ENCODE measurements at places on chromosomes 3 and 15.
A peak's percentile ranks its signal among the peaks of the same experiment; 100 is the strongest.

DNA sequence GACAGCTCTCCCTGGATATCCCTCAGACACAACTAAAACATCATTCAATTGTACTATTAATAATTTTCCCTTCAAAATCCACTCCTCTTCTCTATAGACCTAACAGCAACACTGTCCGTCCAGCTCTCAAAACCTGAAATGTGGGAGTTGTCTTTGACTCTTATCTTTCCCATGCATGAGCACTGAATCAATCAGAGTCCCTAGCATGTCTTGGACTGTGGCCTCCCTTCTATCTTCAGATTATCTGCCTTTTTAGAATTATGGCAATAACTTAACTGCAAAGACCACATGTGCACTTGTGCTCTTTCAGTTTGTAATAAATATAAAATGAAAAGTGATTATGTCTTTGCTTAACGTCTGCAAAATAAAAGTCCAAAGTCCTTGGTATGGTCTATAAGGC, 107.0 kb downstream of the UBE3A start:
- H3K4me3 ChIP-seq = no peak overlapping the region
- no peaks in the 10 kb centered on the region for H3K27me3 ChIP-seq
- no peak overlapping the region for H3K27ac ChIP-seq
- peaks cover 26% of the 10 kb centered on the region for H3K36me3 ChIP-seq
- H3K4me1 ChIP-seq = no peaks in the 10 kb centered on the region

DNA sequence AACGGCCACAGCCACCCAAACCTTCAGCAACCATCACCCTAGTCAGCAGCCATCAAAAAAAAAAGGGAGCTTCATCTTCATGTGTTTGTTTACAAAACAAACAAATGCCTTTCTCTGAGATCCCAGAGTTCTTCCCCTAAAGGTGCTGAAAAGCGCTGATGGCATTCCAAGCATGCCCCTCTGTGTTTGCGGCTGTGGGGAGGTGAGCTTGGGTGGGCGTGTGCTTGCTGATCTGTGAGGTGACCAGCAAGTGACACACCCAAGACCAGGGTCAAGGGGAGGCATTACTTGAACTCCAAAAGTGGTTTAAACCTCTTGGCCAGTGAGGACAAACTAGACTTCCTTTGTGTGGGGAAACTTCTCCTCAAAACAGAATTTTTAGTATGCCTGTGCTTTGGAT, 81.5 kb downstream of the DHX36 start:
- H3K4me1 ChIP-seq = no peaks in the 10 kb centered on the region
- no peak for DNase-seq
- H3K27ac ChIP-seq = peak overlapping the region; percentile 61
- H3K4me3 ChIP-seq = no peak overlapping the region
- H3K27me3 ChIP-seq = no peaks in the 10 kb centered on the region

DNA sequence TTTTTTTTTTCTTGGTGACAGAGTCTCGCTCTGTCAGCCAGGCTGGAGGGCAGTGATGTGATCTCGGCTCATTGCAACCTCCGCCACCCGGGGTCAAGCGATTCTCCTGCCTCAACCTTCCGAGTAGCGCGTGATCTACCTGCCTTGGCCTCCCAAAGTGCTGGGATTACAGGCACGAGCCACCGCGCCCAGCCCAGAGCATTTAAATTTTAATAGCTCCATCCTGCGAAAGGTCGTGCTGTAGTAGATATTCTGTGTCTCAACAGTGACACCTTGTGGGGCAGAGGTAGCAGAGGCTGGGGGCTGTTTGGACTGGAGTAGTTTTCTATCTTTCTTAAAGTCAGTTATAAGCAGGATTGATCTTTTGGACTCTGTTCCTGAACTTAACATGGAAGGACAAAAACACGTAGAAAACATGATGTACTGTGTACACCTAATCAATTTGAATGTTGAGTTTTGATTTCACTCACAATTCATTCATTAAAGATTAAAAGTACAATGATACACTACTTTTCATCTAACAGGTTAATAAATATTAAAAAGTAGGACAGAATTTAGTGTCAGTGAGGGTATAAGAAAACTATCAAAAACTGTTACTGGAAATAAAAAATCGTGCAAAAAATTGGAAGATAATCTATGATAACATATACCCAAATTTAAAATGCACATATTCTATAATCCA, 11.0 kb upstream of the PDCD6IP start:
- H3K4me3 ChIP-seq = peak overlapping the region; percentile 44
- H3K4me1 ChIP-seq = peaks cover 6% of the 10 kb centered on the region
- H3K27me3 ChIP-seq = no peaks in the 10 kb centered on the region

- H3K36me3 ChIP-seq = no peaks in the 10 kb centered on the region
- H3K27ac ChIP-seq = no peak overlapping the region
- no peak for DNase-seq
- no peak overlapping the region for H3K4me3 ChIP-seq
- H3K27me3 ChIP-seq = no peaks in the 10 kb centered on the region
These were observed 378.6 kb downstream of the VPS13C start for GRCh38 chr15:61681676-61682075.

GRCh38 chr15:79978655-79979514, 7.9 kb upstream of the BCL2A1 start:
- no peaks in the 10 kb centered on the region for H3K36me3 ChIP-seq
- no peaks in the 10 kb centered on the region for H3K4me1 ChIP-seq
- H3K27me3 ChIP-seq = no peaks in the 10 kb centered on the region
- no peak overlapping the region for H3K27ac ChIP-seq
- DNase-seq = no peak

GRCh38 chr15:74608786-74609185, 6.8 kb upstream of the CLK3 start:
- no peak for DNase-seq
- no peak overlapping the region for H3K4me3 ChIP-seq
- no peak overlapping the region for H3K27ac ChIP-seq
- no peaks in the 10 kb centered on the region for H3K27me3 ChIP-seq

DNA sequence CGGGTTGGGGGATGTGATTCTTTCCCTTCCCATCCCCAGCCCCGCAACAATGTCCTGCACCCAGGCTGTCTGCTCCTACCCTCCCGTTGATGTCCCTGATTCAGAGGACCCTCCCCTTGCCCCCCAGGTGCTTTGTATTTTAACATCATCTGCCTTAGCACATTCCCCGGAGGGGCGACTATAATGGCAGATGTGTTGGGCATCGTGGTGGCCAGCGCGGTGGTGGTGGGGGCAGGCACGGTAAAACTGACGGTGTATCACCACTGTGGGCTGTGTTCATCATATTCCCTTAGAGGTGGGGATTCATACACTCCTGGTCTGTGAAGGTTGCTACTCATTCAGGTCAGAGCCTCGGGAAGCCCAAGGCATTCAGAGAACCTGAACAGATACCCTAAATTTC, 173.0 kb downstream of the ADAMTS17 start:
- H3K27me3 ChIP-seq = no peaks in the 10 kb centered on the region
- no peak for DNase-seq
- H3K27ac ChIP-seq = no peak overlapping the region
- H3K4me1 ChIP-seq = peaks cover 7% of the 10 kb centered on the region

GRCh38 chr15:66964111-66964738, 101.2 kb upstream of the SMAD3 start:
- H3K27ac ChIP-seq = no peak overlapping the region
- H3K36me3 ChIP-seq = no peaks in the 10 kb centered on the region

DNA sequence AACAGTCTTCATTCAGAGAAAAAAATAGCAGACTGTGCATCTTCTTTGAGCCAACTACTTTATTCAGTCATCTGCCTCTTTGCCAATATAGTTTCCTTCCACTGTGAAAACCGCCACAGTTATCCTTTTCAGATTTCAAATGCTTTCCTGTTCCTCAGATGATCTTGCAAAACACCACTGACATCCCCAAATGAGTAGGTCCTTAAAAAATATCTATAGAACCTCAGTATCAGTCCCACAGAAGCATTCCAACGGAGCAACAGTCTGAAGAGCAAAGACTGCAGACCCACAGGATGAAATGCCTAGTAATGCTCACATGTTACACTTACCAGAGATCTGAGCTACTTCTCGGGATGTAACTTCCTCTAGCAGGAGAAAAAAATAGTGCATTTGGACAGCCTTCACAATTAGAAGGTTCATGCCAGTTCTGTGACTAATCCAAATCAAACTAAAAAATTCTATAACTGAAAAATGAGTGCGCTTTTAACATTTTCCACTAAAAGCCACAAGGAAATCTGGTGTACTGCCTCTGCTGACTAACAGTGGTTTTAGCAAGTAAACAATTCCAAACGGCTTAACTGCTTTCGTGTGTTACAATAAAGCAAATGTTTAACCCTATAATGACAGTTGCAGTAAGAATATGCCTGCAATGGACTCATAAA, at the start of gene ANKRD28:
TSS of gene ANKRD28 (minus strand) at position 338 of the 662 bp plus-strand sequence. CDS start 1,458 bp downstream, outside the sequence.
- no peaks in the 10 kb centered on the region for H3K36me3 ChIP-seq
- H3K4me3 ChIP-seq = peak within 1 kb of the TSS; percentile 46
- no peaks in the 10 kb centered on the region for H3K27me3 ChIP-seq
- peak within 1 kb of the TSS; percentile 60 for H3K27ac ChIP-seq

DNA sequence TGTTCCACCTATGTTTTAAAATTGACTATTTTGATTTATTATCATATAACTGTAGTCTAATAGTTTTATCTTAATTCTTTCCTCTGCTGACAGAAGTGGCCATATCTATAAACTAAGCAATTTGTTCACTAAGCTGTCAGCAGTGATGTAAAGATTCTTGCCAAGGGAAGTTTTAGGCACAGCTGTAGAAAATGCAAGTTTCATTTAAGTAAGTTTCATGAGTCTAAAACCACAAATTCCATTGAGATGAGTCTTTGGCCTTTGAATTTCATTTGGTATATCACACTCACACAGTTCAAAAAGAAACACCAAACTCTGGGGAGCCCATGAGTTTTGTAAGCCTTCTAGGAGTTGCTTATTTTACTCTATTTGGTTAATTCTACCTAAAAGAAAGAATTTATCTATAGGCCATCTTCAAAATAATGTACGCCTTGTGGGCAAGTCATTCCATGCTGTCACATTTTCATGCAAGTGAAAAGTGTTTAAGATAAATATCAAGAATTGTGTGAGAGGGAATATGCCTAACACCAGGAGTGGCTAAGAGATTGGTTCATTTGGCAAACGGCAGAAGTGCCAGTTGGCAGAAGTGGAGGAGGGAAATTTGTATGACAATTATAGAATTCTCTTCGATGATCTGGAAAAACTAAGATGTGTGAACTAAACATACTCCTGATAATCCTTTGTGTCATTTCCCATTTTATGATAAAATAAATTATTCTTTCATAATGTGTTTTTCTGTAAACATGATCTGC, 292.9 kb downstream of the ZIC4 start:
- no peak for DNase-seq
- no peaks in the 10 kb centered on the region for H3K4me1 ChIP-seq
- no peaks in the 10 kb centered on the region for H3K27me3 ChIP-seq
- no peak overlapping the region for H3K27ac ChIP-seq
- H3K4me3 ChIP-seq = no peak overlapping the region

- no peaks in the 10 kb centered on the region for H3K36me3 ChIP-seq
- H3K4me1 ChIP-seq = no peaks in the 10 kb centered on the region
- no peaks in the 10 kb centered on the region for H3K27me3 ChIP-seq
- H3K4me3 ChIP-seq = no peak overlapping the region
- H3K27ac ChIP-seq = no peak overlapping the region
These were observed 66.4 kb downstream of the DCUN1D1 start for GRCh38 chr3:182913889-182914288.

DNA sequence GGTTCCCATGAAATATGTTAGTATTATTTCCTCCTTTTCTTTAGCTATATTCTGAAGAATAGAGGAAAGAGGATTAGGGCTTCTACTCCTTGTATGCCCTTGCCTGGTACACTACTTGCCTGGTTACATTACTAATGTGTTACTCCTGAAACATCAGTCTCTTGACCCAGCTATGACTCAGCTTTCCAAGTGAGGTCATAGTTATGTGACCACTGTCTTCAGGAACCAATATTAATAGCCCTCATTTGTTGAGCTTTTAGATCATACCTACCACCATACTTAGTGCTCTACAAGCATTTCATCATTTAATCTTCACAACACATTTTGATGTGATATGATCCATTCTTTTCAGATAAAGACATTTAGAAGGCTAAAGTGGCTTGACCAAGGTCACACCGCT, 60.3 kb downstream of the CMSS1 start:
- no peaks in the 10 kb centered on the region for H3K36me3 ChIP-seq
- peak overlapping the region; percentile 96 for H3K27ac ChIP-seq
- peaks cover 12% of the 10 kb centered on the region for H3K4me1 ChIP-seq
- no peak for DNase-seq
- no peak overlapping the region for H3K4me3 ChIP-seq

DNA sequence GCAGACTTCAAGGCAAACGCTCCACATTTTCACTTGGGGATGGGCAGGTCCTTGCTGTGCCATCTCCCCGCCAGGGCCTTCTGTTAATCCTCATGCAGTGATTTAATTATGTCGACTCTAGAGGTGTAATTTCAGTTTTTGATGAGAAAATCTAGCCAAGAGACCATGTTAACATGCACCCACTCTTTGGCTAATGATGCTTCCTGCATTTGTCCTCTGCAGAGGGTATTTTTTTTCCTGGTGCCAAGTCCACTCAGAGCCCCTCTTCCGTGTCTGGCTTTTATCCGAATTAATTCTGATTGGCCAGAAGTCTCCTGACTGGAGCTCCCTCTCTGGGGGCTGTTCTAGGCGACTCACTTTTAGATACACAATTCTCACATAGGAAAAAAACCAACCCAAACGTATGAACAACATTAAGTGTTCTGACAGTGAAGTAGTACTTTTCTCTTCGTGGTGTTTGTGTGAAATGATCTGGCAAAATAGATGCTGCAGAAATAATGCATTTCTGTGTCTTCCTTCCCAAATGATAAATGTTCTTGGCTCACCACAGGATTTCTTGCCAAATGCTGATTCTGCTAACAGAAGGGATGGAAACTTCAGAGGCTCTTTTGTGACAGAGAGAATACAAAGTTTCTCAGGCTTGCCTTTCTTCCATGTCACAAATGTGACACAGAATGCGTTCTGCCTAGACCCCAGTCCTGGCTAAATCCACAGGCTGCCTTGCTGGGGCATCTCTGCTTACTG, 190.0 kb downstream of the CACNA2D3 start:
- no peak overlapping the region for H3K27ac ChIP-seq
- H3K27me3 ChIP-seq = no peaks in the 10 kb centered on the region
- no peaks in the 10 kb centered on the region for H3K36me3 ChIP-seq
- no peak for DNase-seq

DNA sequence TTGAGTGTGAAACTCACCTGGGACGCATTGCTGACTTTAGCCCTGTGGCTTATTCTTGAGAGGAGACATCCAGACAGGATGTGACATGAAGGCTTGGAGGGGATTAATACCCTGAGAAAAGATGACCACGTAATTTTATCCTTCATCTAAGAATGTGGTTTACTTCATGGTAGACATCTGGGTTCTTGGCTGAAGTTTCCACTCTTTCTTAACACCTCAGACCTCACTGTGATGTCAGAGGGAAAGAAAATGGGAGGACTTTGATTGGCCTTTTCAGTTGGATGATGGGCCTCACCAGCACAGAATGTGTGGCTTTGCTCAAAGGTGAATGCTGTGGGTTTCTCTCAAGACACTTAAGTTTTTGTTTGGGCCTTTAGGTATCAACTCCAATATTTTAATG, 16.5 kb downstream of the GORASP1 start:
- no peak for DNase-seq
- no peak overlapping the region for H3K4me3 ChIP-seq
- H3K4me1 ChIP-seq = no peaks in the 10 kb centered on the region
- H3K27me3 ChIP-seq = no peaks in the 10 kb centered on the region
- peaks cover 87% of the 10 kb centered on the region for H3K36me3 ChIP-seq
- H3K27ac ChIP-seq = no peak overlapping the region
